ENCODE measurements at places on chromosomes 16 and 17.

- ATAC-seq: no peak
Observed at GRCh38 chr17:3771140-3771539, 29.8 kb downstream of the ITGAE start.

GRCh38 chr17:6669479-6670212 is 18.1 kb downstream of the C17orf100 start:
- no peak for ATAC-seq

GRCh38 chr17:57955183-57955931 is at the start of gene CUEDC1:
Gene CUEDC1, minus strand, starts transcription at chr17:57955412. Its CDS starts 69,848 bp downstream, at chr17:57885564.
- ATAC-seq: peak; percentile 69

DNA sequence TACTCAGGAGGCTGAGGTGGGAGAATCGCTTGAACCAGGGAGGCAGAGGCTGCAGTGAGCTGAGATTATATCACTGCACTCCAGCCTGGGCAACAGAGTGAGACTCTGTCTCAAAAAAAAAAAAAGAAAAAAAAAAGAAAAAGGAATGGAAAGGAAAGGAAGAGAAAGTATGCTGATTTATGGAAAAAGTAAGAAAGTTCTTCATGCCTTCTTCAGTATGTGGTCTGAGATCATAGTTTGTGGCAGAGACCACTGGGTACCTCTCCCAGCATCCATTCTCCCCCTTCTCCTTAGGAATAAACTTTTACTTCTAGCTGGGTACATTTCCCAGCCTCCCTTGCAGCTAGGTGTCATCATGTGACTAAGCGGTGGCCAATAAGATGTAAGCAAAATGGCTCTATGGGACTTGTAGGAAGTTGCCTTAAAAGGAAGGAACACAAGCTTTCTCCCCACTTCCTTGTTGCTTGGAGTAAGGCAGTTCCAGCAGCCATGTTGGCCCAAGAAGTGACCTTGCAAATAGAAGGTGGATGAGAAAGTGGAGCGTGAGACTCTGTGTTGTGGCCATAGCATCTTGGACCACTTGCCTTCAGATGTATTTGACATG is 26.1 kb upstream of the XPO6 start:
- no peak for ATAC-seq

DNA sequence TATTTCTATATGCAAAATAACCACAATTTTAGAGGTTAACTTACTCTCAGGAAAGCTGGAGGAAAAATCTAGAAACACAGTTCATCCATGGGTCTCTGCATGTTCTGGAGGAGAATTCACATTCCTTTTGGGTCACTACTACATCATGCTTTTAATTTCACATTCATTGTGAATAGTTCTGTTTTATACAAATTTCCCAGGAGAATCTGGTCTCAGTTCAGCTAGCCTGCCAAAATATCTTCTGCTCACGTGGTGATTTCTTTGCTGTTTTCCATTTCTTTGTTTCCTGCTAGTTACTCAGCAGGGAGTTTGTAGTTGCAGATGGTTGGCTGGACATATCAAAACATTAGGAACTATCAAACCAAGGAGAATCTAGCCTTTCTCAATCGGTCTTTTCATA is at the start of gene ABCA9:
ABCA9 (minus strand) TSS at position 106 of the 400 bp plus-strand sequence. CDS start 9,801 bp downstream, outside the sequence.
- no peak for ATAC-seq

DNA sequence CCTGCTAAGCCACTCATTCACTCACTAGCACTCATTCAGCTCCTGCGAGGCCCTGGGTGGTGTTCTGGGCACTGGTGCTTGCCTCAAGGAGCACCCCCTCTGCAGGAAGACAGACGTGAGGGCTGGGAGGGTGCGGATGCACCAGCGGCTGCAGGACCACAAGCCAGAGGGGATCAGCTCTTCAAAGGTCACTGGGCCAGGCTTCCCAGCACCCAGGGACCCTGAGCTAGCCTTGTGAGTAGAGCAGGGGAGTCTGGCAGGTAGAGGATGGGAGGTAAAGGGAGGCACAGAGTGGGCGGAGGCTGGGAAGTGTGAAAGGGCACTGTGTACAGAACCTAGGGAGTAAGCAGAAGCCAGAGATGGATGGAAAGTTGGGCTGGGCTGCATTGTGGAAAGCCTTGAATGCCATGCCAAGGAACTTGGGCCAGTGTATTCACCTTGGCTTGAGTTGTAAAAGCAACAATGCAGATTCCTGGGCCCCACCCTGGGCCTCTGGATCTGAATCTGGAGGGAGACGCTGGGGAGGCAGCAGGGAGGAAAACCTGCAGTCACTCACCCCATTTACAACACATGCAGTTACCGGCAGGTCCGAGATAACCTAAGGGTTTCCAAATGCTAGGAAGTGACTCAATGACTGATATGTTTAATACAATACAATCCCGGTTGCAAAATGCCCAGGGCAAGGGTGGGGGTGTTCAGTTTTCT is 1.7 kb downstream of the IL4R start:
- no peak for ATAC-seq

DNA sequence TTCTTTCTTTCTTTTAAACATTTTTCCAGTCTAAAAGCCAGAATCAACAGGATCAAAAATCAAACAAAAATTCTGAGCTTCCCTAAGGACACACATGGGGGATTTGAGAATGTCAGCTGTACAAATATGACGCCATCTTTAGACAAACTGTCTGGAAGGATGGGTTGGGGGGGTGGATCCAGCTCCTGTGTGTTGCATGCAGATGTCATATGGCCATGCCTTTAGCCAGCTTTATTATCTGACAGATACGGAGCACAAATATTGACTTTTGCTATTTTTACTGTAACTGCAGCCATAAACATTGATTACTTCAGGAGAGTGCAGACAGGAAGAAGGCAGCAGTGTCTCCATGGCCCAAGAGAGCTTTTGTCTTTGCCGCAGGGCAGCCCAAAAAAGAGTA is 279.4 kb upstream of the ELAC2 start:
- no peak for ATAC-seq

DNA sequence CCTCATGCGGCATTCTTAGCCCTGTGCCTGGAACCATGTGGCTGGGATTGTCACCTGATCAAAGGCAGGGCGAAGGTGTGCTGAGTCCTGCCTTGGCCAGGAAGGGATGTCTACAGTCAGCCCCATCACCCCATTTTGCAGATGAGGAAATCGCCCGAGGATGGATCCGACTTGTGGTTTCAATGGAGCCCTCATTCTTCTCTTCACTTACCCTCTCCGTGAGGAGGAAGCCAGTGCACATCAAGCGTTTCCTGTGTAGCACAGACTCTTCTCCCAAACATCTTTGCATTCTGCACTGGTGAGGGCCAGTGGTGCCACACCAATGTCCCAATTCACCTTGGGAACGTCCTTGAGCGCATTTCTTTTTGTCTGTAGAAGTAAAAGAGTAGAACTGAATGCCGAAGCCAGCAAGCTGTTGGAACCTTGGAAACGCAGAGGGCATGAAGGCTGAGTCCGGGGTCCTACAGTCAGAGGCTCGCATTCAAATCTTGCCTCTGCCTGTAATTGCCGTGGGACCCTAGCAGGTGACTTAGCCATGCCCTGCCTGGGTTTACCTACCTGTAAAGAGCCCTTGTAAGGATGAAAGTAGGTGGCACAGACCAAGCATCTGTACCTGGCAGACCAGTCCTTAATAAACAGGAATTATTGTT is 85.4 kb downstream of the IRF8 start:
- no peak for ATAC-seq

GRCh38 chr17:35894206-35894605 is 14.0 kb upstream of the CCL5 start:
- no peak for ATAC-seq

DNA sequence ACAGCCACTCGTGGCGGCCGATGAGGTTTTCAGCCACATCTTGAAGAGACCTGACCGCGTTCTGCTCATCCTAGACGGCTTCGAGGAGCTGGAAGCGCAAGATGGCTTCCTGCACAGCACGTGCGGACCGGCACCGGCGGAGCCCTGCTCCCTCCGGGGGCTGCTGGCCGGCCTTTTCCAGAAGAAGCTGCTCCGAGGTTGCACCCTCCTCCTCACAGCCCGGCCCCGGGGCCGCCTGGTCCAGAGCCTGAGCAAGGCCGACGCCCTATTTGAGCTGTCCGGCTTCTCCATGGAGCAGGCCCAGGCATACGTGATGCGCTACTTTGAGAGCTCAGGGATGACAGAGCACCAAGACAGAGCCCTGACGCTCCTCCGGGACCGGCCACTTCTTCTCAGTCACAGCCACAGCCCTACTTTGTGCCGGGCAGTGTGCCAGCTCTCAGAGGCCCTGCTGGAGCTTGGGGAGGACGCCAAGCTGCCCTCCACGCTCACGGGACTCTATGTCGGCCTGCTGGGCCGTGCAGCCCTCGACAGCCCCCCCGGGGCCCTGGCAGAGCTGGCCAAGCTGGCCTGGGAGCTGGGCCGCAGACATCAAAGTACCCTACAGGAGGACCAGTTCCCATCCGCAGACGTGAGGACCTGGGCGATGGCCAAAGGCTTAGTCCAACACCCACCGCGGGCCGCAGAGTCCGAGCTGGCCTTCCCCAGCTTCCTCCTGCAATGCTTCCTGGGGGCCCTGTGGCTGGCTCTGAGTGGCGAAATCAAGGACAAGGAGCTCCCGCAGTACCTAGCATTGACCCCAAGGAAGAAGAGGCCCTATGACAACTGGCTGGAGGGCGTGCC is 30.1 kb downstream of the CIITA start:
- ATAC-seq: no peak

- no peak for ATAC-seq
Observed at GRCh38 chr17:68326681-68327080, 35.4 kb downstream of the ARSG start.

DNA sequence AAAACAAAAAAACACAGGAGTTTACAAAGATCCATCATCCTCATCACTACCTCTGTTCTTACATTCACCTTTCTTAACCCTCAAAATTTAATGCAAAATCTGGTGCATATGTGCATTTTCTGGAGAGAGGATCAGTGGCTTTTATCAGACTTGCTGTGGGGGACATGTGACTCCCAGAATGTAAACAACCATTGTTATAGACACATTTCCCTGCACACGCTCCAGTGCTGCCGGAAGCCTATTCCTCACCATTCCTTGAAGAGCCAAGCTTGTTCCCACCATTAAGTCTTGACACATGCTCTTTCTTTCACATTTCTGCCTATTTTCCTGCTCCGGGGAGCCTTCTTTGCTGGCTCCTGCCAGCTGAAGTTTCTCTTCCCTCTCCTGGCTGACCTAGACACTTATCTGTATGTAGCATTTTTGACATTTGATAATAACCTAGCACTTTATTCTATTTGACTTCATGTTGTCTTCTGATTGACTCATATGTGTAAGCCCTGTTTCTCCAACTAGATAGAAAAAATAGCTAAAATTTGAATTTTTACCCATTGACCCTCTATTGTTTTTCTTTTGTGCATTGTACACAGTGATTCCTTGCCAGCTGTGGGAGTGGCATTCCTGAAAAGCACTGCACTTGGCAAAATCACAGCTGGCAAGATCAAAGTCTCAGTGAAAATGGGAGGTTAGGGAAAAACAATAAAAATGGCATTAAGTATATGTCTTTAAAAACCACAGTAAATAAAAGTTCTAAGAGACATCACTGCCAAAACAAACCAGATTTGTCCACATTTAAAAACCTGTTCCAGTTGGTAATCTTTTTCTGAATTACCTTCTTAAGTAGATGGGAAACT is 76.8 kb upstream of the CIBAR2 start:
- ATAC-seq: no peak
